ENCODE measurements at places on chromosomes 1 and 21.
A peak's percentile ranks its signal among the peaks of the same experiment; 100 is the strongest.

GRCh38 chr21:21079646-21080045, 81.4 kb downstream of the NCAM2 start:
- DNase-seq = no peak

GRCh38 chr1:171699531-171699930, 42.3 kb downstream of the VAMP4 start:
- DNase-seq = no peak

DNA sequence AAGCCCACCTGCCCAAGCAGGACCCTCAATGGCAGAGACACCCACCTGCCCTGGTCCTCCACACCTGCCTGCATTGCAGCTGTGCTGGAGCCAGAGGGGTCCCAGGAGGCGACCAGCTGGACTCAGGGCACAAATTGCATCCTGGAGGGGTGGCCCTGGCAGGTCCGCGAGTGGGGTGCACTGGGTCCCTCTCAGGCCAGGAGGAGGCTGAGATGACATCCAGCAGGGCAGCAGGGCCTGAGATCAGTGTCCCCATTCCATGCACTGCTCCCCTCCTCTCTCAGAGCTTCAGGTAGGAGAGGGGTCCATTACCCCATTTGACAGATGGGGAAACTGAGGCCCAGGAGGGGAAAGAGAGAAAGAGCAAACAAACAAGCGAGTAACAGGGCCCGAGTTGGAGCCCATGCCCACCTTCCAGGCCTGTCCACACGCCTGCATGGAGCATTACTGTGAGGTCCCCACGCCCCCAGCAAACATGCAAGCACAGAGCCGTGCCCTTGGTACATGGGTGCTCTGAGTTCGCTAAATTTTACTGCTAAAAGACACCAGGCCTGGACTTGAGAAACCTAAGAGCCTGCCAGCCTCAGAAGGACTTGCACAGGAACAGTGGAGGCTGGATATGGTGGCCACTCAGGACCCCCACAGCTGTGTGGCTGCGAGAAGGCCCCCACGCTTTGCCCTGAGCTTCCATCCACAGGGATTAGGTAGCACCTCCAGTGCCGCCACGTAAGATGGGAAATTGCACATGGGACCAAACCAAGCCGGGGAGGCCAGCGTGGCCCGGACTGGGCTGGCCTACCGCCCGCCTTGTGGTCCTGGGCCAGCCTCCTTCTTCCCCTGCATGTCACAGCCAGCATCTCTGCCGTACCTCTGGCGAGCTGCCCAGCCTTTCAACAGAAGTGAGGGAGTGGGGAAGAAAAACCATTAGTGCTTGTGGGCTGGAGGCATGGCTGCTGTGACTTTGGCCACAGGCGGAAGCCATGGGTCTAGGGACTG, 7.4 kb downstream of the WNT3A start:
- DNase-seq = no peak

- DNase-seq = no peak
These were observed 17.8 kb upstream of the BECN2 start for GRCh38 chr1:241939798-241940197.

DNA sequence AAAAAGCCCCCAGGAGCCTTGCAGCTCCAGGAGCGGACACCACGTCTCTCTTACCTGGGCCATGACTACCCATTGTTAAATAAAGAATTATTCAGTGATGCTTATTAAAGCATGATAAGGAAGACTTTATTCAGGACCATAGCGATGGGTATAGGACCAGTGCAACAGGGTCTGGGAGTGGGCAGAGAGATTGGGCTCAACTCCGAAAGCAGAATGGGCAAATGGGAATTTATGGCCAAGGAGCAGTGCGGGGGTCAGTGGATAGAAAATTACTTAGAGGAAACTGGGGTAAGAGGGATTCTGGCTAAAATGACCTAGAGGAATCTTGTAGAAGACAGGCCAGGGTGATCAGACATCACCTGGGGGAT, 580 bp upstream of the ATP5PO start:
- no peak for DNase-seq

DNA sequence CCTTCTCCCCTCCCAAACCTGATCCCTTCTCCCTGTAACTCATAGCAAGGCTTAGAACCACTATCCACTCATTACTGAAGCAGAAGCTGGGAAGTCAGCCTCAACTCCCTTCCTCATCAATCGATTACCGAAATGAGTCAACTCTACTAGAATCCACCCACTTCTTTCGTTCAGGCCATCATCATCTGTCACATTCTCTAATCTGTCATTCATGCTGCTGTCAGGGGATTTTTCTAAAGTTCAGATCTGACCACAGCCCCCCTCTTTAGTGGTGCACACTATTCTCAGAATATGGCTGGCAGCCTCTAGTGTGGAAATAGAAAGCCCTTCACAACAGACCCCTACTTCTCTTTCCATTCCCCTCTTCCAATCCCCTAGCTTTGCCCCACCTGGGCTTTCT, 5.1 kb downstream of the NT5C1A start:
- no peak for DNase-seq

DNA sequence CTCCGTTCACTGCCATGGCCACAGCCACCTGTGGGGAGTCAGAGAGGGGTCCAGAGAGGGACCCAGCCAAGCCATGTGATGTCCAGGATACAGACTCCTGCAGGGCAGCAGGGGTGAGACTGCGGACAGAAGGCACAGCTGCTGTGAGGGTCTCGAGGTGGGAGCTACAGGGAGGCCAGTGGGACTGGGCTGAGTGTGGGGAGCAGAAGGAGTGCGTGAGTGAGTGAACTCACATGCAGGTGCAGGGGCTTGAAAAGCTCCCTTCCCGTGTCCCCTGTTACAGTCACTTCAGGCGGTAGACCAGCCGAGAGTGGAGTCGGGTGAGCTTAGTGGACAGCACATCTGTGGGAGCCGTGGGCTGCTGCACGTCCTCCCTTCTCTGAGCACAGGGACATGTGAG, 42.4 kb downstream of the S100B start:
- no peak for DNase-seq

- DNase-seq = no peak
These were observed 54.6 kb downstream of the STXBP3 start for GRCh38 chr1:108801101-108801500.

GRCh38 chr1:110964455-110964903, 757 bp upstream of the LRIF1 start:
- DNase-seq = no peak

GRCh38 chr21:28160378-28160777, 832.3 kb downstream of the LTN1 start:
- DNase-seq = no peak

DNA sequence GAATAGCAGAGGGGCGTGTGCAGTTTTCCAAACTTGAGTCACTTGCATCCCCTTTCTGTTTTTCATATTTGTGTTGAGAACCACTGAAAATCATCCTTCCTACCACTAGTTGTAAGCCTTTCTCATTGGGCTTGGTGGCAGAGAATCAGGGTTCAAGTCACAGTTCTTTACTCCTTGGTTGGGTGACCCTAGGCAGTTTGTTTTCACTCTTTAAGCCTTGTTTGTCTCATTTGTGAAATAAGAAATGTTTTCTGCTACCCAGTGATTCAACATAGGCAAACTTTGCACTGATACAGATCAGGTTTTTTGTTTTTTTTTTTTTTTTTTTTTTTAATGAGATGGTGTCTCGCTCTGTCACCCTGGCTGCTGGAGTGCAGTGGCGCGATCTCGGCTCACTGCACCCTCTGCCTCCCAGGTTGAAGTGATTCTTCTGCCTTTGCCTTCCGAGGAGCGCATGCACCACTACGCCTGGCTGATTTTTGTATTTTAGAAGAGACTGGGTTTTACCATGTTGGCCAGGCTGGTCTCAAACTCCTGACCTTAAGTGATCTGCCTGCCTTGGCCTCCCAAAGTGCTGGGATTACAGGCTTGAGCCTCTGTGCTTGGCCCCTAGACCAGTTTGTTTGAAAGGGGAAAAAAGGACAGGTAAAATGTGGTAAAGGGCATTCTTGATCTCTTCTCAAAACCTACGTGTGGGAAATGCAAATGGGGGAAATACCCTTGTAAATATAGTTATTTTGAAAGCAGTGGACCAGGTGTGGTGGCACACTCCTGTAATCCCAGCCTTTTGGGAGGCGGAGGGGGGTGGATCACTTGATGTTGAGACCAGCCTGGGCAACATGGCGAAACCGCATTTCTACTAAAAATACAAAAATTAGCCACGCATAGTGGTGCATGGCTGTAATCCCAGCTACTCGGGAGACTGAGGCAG, 3.2 kb downstream of the CLIC4 start:
- DNase-seq = no peak

GRCh38 chr21:25107708-25108107, 499.6 kb downstream of the MRPL39 start:
- no peak for DNase-seq

GRCh38 chr1:167645625-167646414, 15.8 kb downstream of the RCSD1 start:
- no peak for DNase-seq

DNA sequence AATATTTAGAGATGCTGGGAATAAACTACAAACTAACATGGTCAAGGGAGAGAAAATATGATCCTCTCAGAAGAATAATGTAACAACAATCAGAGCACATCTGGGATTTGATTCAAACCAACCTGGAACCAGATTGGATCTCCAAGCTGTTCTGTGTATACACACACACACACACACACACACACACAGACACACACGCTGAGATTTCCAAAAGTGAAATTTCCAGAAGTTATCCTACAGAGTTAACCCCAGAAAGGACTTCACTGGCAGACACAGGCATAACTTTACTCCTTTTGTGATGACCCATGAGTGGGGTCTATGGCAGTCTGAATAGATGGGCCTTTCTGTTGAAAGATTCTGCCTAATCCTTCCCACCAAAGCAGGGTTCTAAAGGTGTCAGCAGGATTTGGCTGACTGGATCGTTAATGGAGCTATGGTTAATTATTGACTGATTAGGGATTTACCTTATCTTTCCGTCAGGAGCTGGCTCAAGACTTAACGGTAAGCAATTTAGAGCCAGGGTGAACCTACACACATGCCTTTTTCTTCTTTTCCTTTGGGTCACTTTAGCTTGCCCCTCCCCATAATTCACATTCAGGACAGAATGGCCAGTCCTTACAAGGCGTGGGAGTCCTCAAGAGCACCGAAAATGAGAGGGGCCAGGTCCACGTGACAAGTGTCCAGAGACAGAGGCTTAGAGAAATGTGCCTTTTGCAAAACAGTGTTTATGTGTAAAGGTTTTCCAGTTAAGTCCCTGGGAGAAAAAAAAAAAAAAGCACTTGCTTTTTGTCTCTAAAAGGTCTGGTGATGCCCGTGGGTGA, 10.9 kb upstream of the PROX1 start:
- DNase-seq = no peak

- no peak for DNase-seq
These were observed 77.4 kb downstream of the NPHP4 start for GRCh38 chr1:5914676-5915365.

DNA sequence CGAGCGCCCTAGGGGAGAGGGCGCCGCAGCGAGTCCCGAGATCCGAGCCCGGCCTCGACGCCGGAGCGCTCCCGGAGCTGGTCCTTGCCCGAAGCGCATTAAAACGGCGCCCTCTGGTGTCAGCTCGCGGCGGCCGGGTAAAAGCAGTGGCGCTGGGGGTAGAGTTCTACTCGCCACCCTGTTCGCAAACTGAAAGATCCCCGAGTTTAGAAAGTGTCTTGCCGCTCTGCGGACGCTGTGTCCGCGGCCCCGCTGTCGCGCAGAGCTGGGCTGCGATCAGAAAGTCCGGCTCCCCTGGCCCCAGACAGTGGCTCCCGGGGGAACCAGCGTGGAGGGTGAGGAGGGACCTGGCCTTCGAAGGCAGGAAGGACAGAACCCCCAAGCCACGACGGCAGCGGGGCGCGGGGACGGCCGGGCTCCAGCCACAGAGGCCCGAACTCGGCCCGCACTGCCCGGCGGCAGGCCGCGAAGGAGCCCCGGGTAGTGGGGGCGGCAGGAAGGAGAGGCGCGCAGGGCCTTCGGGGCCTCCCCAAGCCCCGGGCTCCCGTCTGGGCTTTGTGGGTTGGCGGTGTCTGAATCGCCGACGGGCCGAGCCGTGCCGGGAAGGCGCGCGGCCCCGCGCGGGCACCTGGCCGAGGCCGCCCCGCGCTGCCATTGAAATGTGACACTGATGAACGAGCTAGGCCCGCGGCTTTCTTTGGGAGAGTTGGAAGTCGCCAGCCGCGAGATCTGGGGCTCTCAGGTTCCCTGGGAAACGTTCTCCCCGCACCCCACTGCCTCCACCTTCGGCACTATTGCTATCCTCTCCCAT, 39.1 kb upstream of the NFIA start:
- peak; percentile 74 for DNase-seq

DNA sequence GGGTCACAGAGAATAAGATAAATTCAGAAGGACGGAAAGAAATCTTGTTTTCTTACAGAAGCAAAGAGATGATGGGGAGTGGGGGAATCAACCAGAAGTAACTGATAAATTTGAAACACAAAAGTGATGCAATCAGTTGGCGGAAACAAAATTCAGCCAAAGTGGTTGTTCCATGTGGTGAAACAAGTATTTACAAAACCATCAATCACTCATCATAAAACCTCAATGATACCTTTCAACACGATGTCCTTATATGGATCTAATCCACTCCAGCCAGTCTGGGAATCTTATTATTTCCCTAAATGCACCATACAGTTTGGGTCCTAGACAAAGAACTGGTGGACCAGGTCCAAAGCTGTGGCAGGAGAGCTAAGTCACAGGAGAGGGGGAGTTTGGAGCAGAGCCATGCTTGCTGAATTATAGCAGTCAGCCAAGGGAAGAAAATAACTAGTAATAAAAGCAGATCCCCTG, 303.8 kb upstream of the LRRC7 start:
- no peak for DNase-seq

DNA sequence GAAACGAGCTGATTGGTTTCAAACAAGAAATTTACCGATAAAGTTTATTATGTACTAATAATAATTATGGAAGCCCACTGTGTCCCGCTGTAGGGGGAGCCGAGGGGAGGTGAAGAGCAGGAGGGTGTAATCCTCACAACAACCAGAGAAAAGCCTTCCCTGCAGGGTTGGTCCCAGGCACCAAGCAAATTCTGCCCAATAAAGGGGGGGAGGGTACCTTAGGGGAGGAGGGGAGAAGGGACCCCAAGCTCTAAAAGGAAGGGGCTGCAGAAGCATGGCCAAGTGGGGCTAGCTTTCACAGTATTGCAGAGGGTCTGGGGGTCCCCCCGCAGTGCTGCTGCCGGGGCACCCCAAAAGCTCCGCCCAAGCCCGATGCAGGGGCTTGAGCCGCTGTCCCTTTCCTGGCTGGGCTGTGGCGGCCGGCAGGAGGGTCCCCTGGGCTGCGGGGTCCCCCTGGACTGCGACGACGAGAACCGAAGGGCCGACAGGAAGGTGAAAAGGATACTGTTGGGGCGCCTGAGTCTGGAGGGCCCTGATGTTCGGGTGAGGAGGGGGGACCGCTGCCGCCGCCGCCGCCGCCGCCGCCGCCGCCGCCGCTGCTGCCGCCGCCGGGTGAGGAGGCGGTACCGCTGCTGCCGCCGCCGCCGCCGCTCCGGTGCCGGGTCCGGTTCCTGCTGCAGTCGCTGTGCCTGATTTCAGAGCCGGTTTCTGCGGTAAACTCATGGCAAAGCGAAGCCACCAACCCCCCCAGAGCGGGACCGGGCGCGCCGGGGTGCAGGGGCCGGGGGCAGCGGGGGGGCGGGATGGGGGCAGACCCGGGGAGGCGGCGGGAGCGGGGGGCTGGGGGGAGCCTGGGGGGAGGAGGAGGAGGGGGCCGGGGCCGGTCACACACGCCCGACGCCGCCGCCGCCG, 771 bp downstream of the EIF4G3 start:
- DNase-seq = no peak

- no peak for DNase-seq
These were observed 94.0 kb downstream of the SLC35F3 start for GRCh38 chr1:233998456-233998855.

- DNase-seq = no peak
These were observed 256.5 kb downstream of the FGGY start for GRCh38 chr1:59553371-59553770.
